ENCODE measurements at places on chromosomes 13 and 19. TPM values are rescaled to one million over a fixed set of nuclear protein-coding genes. Genes with fewer than 3 reads are reported as not detected.
A peak's percentile ranks its signal among the peaks of the same experiment; 100 is the strongest.

COL4A1 gene
- 46.4 TPM for total RNA-seq

GRCh38 chr13:37526710-37527473 is 71.7 kb downstream of the POSTN start:
- H3K36me3 ChIP-seq, result no peaks in the 10 kb centered on the region
- no peaks in the 10 kb centered on the region for H3K4me1 ChIP-seq
- H3K27ac ChIP-seq, result no peak overlapping the region

DNA sequence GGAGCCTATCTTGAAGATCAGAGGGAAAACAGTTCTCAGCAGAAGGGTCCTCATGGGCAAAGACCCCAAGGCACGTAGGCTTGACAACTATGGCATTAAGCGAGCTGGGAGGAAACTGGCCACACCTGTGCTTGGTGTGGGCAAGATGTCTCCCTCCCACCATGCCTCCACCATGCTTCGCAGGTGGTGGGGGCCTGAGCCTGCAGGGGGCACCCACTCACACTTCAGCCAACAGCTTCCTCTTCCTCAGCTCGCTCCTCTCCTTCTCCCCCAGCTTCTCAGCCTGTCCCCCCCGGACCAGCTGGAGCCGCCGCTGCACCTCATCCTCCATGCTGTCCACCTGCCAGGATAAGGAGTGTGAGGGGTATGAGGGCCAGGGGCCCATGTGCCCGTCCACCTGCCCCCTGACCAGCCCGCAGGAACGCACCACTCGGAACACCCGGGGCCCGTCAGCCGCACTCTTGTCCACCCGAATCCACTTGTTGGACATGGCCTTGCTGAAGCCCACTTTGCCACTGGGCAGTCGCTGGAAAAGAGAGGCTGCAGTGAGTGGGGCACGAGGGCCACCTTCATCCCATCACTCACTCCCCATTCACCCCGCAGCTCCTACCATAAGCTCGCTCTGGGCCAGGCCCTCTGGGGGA is 3.4 kb downstream of the FARSA start:
- H3K36me3 ChIP-seq, result peaks cover 23% of the 10 kb centered on the region
- H3K4me3 ChIP-seq, result no peak overlapping the region
- H3K27ac ChIP-seq, result no peak overlapping the region
- no peaks in the 10 kb centered on the region for H3K27me3 ChIP-seq

GRCh38 chr19:51887522-51888498 is at the start of gene ZNF577:
ZNF577 (minus strand) TSS chr19:51887951; CDS start chr19:51880382, 7,569 bp downstream.
- peak within 1 kb of the TSS; percentile 41 for H3K4me3 ChIP-seq
- no peaks in the 10 kb centered on the region for H3K27me3 ChIP-seq
- peak; percentile 92 for DNase-seq
- H3K4me1 ChIP-seq, result peaks cover 8% of the 10 kb centered on the region
- H3K27ac ChIP-seq, result peak within 1 kb of the TSS; percentile 78

DNA sequence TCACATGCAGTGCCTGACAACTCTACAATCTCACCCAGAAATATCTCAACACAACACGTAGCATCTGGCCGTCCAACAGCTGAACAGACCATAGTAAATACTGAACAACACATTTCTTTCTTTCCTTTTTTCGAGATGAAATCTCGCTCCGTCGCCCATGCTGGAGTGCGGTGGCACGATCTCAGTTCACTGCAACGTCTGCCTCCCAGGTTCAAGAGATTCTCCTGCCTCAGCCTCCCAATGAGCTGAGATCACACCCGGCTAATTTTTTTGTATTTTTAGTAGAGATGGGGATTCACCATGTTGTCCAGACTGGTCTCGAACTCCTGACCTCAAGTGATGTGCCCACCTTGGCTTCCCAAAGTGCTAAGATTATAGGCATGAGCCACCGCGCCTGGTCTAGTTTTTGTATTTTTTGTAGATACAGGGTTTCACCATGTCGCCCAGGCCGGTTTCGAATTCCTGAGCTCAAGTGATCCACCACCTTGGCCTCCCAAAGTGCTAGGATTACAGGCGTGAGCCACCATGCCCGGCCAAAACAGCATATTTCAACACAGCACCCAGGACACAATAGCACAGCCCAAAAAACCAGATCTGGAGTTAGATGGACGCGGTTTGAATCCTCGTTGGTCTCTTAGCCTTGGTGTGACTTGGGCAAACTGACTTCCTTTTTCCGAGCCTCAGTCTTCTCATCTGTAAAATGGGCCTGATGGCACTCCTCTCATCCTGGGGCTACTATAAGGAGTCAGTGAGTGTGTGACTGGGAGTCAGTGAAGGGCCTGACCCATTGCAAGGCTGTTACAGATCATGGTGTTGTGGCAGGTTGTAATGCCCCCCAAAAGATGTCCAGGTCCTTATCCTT is 22.6 kb downstream of the CYP2A6 start:
- DNase-seq, result no peak
- no peaks in the 10 kb centered on the region for H3K36me3 ChIP-seq
- peaks cover 30% of the 10 kb centered on the region for H3K4me1 ChIP-seq
- no peak overlapping the region for H3K27ac ChIP-seq
- H3K4me3 ChIP-seq, result no peak overlapping the region
- H3K27me3 ChIP-seq, result no peaks in the 10 kb centered on the region

DNA sequence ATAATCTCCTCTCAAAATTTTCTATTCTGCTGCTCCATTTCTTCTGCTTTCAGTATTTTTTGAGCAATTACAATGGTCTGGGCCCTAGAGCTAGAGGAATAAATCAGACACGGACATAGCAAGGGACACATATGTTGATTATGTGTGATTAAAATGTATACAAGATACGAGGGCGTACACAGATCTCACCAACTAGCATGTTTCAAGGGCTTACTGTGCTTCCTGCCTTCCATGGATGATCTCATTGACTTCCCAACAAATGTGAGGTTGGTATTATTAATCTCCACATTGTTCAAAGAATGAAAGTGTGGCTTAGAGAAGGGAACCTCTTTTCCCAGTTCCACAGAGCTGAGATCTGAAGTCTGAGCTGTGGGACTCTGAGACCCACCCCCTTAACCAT is 9.1 kb downstream of the PLD3 start:
- no peaks in the 10 kb centered on the region for H3K36me3 ChIP-seq
- no peaks in the 10 kb centered on the region for H3K27me3 ChIP-seq
- no peak overlapping the region for H3K27ac ChIP-seq
- no peak overlapping the region for H3K4me3 ChIP-seq

GRCh38 chr19:55402509-55402908 is 5.1 kb downstream of the UBE2S start:
- H3K4me3 ChIP-seq, result no peak overlapping the region
- DNase-seq, result no peak
- H3K27me3 ChIP-seq, result no peaks in the 10 kb centered on the region
- H3K4me1 ChIP-seq, result peaks cover 20% of the 10 kb centered on the region
- no peak overlapping the region for H3K27ac ChIP-seq

- no peaks in the 10 kb centered on the region for H3K36me3 ChIP-seq
- H3K4me3 ChIP-seq, result no peak overlapping the region
- no peaks in the 10 kb centered on the region for H3K4me1 ChIP-seq
- DNase-seq, result no peak
These were observed 56.8 kb downstream of the THSD1 start for GRCh38 chr13:52348983-52349780.

NLRP5 gene
- total RNA-seq, result not detected

- H3K4me1 ChIP-seq, result no peaks in the 10 kb centered on the region
- H3K36me3 ChIP-seq, result peaks cover 2% of the 10 kb centered on the region
- DNase-seq, result no peak
- H3K27ac ChIP-seq, result no peak overlapping the region
These were observed 10.0 kb downstream of the ZNF383 start for GRCh38 chr19:37227996-37228395.

GRCh38 chr19:2590630-2591399 is 111.7 kb downstream of the GNG7 start:
- no peaks in the 10 kb centered on the region for H3K4me1 ChIP-seq
- DNase-seq, result no peak
- H3K4me3 ChIP-seq, result no peak overlapping the region
- H3K27ac ChIP-seq, result no peak overlapping the region
- H3K36me3 ChIP-seq, result no peaks in the 10 kb centered on the region

BRCA2 gene
- total RNA-seq, result 4.8 TPM

- no peak overlapping the region for H3K4me3 ChIP-seq
- no peak for DNase-seq
- H3K27me3 ChIP-seq, result peaks cover 13% of the 10 kb centered on the region
- no peaks in the 10 kb centered on the region for H3K4me1 ChIP-seq
- no peaks in the 10 kb centered on the region for H3K36me3 ChIP-seq
- no peak overlapping the region for H3K27ac ChIP-seq
These were observed 38.4 kb downstream of the KCNC3 start for GRCh38 chr19:50290775-50291174.

Measured in transverse colon (tissue), 4 donors.